ENCODE measurements at places on chromosomes 16 and 17.

- no peak for DNase-seq
Observed at GRCh38 chr17:59561042-59561441, 4.4 kb upstream of the DHX40 start.

DNA sequence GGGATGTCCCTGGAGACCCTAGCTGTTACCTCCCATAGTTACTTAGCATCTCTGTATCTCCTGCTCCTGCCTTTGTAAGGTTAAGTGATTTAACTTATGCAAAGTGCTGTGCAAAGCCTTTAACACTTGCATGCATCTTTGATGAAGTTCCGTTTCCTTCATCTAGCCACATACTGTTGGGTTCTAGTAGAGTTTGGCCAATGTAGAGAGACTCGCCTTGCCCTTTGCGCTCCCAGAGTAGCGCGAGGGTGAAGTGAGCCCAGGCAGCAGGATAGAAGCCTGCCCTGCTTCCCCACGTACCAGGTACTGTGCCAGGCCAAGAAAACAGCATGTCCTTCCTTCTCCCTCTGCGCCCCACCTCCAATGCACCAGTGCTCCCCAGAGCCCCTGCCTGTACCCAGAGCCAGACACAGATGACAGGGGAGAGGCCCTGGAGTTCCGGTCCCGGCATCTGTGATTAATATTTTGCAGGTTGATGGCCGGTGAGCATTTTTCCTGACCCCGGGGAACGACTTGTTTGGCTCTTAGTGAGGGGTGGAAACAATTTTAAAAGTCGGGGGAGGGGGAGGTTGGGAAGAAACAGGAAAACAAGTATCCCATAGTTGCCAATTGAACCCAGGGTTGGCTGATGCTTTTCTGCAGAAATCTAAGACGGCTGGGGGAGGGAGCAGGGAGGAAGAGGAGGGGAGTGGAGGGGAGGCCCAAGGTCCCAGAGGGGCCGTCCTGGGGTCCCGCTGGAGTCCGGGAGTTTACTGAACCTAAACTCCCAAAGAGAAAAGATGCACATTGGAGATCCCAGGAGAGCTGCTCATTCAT is 13.1 kb upstream of the CDC42EP4 start:
- no peak for DNase-seq

DNA sequence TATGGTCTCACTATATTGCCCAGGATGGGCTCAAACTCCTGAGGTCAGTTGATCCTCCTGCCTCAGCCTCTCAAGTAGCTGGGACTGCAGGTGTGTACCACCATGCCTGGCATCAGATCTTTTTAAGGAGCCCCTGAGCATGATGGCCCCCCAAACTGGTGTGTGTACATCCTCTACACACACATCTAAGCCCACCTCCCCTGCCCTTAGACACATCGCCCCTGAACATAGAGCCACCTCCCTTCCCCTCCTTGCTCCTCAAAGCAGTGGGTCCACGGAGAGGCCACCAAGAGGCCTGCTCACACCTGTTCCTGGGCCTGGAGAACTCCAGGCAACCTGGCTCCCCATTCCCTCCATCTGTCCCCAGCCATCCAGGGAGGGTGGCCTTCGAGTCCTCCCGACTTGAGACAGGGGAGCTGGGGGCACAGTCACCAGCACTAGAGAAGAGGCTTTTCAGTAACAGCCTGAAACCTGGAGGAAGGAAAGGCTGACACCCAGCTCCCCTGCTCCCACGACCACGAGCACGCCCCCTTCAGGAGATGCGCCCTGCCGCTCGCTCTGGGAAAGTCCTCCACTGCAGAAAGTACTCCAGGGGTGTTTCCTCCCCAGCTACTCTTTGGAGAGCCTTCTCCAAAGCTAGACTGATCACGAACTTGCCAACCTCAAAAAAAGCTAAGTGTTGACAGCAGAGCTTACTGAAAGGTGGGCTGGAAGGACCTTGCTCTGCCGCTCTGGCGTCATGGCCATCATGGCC is 12.6 kb upstream of the PRR29 start:
- DNase-seq: no peak

DNA sequence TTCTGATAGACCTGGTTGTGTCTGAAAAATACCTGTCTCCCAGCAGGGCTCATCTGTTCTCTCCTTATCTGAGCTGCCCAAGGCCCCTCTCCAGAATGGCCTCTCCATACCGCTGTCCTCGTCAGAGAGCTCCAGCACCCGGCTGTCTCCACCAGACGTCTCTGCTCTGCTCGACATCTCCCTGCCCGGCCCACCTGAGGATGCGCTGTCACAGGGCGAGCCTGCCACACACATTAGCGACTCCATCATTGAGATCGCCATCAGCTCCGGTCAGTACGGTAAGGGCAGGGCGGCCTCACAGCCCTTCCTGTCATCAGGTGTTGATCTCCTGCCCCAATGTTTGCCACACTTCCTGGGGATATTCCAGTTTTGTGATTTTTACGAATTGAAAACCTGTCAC is 10.2 kb upstream of the JPT2 start:
- DNase-seq: no peak

GRCh38 chr16:78288888-78289287 is 189.4 kb downstream of the WWOX start:
- DNase-seq: no peak

GRCh38 chr17:76408037-76408849 is 23.8 kb downstream of the SPHK1 start:
- DNase-seq: peak; percentile 30

DNA sequence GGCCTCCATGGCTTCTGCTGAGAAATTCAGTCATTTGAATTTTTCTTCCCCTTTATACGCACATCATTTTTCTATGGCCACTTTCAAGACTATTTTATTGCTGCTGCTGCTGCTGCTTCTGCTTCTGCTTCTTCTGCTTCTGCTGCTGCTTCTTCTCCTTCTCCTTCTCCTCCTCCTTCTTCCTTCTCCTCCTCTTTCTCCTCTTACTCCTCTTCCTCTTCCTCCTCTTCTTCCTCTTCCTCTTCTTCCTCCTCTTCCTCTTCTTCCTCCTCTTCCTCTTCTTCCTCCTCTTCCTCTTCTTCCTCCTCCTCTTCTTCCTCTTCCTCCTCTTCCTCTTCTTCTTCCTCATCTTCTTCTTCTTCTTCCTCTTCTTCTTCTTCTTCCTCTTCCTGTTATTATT is 22.4 kb downstream of the CPD start:
- DNase-seq: no peak

GRCh38 chr16:25371342-25371741 is 113.7 kb upstream of the ZKSCAN2 start:
- no peak for DNase-seq

- no peak for DNase-seq
Observed at GRCh38 chr16:72997141-72997542, 50.8 kb downstream of the ZFHX3 start.

- DNase-seq: no peak
Observed at GRCh38 chr17:73307130-73307529, 4.7 kb downstream of the CDC42EP4 start.

DNA sequence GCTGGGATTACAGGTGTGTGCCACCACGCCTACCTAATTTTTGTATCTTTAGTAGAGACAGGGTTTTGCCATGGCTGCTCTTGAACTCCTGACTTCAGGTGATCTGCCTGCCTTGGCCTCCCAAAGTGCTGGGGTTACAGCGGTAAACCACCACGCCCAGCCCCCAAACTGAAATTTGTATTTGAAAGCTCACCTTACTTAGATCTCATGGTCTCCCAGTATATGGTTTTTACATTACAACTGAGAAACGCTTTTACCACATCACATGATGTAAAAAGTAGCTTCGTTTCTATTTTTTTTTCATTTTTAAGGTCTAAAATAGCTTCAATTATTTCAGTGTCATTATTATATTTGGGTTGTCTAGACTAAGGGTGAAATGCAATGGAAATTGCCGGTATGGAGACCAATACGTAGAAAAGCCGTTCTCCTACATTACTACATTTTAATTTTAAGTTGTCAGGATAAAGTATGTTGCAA is 93.3 kb downstream of the BCAS3 start:
- no peak for DNase-seq

DNA sequence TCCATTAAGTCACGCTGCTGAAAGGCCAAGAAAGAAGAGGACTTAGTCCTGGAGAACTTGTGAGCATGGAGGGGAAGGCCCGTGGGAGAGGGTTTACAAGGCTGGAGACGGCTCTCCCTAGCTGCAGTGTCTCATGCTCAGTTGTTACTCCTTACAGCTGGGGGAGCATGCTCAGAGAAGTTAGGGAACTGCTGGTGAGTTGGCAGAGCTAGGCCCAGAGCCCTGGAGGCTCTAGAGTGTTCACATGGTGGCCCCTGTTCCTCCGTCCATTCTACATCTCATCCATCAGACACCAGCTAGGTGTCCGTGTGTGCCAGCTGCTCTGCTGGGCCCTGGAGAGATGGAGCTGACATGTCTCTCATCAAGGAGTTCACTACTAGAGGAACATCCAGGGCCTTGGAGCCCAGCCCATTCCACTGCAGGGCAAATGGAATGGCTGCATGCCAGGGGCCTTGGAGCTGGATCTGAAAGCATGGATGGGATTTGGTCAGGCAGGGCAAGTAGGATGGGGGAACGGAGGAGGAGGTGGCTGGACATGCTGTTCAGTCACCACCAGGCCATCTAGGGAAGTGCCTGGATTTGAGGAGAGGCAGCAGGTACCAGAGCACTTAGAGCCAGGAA is 6.3 kb downstream of the XYLT2 start:
- no peak for DNase-seq

DNA sequence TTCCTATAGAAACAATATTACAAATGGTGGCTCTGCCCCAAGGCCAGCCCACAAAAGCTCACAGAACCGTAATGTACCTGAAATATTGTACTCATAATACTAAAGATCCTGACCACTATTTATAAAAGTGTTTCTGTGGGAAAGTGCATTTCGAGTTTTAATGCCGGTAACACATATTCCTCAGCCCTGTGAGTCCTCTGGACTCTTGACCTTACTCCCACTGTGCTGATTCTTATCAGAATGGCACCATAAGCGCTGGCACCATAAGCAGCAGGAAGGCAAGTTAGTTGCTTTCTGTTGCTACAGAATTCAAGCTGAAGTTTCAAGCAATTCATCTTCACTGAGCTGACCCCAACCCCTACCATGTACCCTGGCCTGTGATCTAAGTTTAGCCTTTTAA is 36.4 kb upstream of the MED13 start:
- no peak for DNase-seq

DNA sequence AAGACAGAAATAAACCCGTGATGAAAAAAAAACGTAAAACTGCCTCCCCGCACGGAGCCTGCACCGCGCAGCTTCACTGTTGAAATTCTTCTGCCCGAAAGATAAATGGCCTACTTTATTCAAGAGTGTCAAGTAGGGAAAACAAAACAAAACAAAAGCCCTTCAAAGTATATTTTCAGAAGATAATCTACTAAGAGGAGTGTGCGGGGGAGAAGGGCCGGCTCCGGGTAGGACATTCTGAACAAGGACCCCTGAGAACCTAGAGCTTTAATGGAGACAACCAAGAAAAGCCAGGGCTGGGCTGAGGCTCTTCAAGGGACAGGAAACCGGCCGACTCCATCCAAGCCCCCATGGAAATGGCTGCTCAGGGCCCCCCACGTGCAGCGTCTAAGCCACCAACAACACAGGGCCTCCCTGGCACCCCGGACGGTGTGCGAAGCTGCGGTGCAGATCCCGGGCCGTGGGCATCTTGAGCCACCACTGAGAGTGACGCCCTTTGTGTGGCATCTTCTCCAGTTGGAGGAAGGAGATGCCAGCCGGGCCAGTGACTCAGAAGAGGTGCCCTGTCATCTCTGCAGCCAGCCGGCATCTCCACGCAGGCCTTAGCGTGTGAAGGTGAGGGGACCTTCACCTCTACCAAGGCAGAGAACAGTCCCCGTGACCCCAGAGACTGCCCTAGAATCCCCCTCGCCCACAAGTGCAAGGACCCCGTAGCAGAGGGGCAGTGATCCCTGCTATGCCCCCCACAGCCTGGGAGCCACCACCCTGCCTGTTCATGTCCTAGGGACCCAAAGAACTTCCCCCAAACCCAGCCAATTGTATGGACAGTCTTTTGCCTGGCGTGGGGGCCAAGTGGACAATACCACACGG is 250.8 kb downstream of the C16orf95 start:
- DNase-seq: no peak

- no peak for DNase-seq
Observed at GRCh38 chr17:6323626-6324356, 111.1 kb downstream of the AIPL1 start.

DNA sequence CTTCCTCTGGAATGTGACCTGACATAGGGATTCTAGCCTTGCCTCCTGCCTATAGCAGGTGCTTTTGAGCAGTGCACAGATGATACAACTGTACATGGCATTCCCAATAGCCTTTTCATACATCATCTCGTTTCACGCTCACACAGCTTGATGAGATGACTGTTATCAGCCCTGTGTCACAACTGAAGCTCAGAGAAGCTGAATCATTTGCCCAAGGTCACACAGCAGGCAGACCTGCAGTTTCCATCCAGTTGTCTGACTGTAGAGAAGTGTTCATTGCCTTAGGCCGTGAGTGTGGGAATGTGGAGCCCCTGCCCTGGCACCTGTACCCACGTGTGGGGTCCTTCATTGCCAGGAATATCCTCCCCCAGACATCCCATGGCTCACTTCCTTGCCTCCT is 20.1 kb downstream of the WFDC1 start:
- no peak for DNase-seq

DNA sequence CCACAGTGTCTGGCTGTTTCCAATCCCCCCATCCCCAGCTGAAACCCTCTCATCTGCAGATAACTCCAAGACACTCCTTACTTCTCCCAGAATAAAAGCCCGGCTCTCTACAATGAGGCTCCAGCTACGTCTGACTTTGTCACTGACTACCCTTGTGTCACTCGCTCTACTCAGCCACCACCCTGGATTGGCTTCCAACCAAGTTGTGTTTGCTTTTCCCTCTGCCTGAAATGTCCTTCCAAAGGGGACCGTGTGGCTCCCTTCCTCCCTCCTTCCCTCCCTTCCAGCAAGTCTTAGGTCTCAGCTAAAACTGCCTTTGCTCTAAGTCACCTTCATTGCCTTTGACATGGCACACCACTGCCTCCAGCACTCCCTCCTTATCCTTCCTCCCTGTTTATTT is 42.8 kb downstream of the CDH1 start:
- DNase-seq: no peak

GRCh38 chr16:27720731-27721530 is 171.0 kb downstream of the KATNIP start:
- no peak for DNase-seq

DNA sequence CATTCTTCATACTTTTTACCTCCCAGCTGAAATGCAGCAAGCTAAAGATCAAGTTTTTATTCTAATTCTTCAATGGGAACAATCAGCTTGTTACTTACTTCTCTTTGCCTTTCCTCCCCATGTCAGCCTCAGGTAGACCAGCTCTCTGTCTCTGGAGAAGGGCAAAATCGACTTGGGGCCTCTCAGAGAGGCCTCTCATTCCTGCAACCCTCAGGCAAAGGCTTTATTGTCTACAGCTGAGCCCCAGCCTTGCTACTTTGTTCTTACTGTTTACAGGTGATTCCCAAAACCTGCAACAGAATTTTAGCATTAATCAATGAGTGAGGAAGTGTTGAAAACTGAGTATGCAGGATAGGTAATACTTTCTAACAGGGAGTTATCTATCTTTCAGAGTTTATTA is 148.6 kb downstream of the KIF2B start:
- DNase-seq: no peak
